GDM1 (cell line): ENCODE measurements at places on chromosomes 2 and 18.

GRCh38 chr2:225328192-225328591 lies 71.3 kb upstream of the NYAP2 start:
- no peak for DNase-seq

- no peak for DNase-seq
Observed at GRCh38 chr2:225207043-225207442, 164.8 kb upstream of the DOCK10 start.

DNA sequence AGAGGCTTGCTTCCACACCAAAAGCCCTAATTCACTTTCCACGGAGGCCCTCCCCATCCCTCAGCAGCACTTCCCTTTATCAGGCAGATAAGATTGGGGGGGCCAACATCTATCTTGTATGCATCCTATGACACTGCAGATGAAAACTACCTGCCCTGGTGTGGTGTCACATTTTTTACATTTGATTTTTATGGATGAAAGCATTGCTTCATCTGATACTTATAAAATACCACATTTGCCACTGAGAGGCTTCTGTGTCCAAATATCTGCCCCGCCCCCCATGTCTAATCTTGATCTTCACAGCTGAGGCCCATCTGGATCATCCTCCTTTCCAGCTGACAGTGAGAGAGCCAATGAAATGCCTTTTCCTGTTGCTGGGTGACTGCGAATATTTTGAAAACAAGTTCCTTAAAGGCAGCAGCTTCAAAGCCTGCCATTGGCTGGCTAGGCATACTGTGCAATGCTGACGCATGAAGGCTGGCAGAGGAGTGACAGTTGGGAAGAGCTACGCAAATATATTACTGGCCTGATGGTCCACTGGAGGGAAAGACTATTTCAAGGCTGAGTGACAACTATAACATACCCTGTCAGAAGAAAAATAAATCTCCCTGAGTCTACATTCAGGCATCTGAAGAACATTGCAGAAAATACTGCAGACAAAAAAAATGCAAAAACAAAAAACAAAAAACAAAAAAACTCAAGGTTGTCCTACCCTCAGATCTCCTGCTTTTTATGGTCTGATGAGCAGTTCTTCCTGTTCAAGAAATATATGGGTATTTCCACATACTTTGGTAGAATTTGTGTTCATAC lies 318.7 kb downstream of the PDE11A start:
- DNase-seq, result peak; percentile 23

DNA sequence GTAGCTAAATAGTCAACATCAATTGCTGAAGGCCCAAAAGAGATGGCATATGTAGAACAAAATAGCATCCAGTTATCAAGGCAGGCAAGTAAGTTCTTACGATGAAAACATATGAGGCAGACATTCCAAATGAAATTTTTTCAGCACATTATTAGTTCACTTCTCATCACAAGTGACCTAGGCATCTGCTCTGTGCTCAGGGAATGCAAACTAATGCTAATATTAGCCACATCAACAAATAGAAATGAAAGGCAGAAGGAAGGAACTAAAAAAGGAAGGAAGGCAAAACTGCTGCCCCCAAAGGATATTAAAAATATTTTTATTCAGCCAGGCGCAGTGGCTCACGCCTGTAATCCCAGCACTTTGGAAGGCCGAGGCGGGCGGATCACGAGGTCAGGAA lies 51.2 kb upstream of the ROCK1 start:
- DNase-seq, result no peak

- DNase-seq, result no peak
Observed at GRCh38 chr2:211494085-211494484, 937.7 kb downstream of the CPS1 start.

- no peak for DNase-seq
Observed at GRCh38 chr18:26646901-26647300, 98.5 kb upstream of the KCTD1 start.

DNA sequence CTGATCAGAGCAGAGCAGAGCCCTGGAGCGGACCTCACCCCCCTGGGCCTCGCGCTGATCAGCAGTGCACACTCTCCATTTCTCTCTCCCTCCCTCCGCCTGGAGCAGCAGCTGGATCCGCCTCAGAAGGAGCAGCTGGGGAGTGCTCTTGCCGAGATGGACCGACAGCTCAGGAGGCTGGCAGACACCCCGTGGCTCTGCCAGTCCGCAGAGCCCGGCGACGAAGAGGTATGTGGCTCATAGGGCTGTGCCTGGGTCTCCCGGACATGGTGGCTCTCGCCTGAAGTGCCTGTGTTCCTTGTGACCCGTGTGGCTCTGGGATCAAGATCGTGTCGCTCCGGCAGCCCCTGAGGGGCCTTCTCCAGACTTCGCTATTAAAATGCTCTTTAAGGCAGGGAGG lies 102.5 kb downstream of the USP40 start:
- DNase-seq, result no peak

DNA sequence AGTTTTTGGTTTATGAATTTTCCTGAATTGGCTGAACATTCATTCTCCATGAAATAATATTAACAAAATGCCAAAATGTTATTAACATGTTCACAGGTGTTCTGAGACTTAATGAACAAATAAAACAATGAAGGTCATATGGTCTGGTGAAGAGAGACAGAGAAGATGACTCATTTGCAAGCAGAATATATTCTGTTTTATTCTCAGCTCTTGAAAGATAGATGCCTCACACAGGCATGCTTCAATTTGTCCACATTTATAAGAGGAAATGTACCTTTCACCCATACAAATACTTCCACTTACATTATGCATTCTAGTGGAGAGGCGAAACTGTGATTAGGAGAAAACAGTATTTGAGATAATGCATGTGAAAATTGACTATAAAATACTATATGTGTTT lies 75.4 kb upstream of the PGAP1 start:
- no peak for DNase-seq
